ENCODE measurements at places on chromosomes 11 and 22.

DNA sequence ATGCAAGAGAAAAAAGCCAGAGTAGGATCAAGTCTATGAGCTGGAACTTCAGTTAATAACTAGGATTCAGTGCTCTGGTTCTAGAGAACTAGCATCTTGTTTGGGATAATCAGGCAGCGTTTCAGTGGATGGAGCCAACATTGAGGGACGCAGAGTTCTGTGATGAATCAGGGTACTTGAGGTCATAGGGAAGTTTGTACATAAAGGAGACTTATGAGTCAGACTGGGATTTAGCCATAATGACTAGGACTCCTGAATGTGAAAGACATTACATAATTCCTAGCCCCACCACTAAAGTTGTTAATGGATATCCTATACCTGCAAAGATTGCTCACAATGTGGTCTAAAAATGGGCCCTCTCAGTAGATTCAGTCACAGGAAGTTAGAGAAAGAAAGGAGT, 6.8 kb downstream of the SLN start:
- no peak for DNase-seq

- DNase-seq = no peak
These were observed 72.5 kb downstream of the MICAL2 start for GRCh38 chr11:12182676-12183541.

DNA sequence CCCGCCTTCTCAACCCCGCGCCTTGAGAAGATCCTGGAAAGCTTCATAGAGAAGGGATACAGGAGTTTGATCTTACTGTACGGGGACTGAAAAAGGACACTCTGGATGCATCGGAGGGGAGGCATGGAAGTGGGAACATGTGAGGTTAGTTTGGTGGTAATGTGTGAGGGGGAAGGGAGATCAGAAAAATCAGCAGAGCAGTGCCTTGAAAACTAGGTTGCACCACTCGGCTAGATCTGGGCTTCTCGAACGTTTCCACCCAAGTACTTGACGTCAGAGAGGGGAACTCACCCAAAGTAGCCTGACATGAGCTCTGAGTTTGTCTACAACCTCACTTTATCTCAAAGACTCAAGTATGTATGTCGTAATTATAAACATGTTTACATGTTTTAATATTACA, 14.5 kb downstream of the USP35 start:
- DNase-seq = no peak

- no peak for DNase-seq
These were observed 463 bp upstream of the PTPMT1 start for GRCh38 chr11:47564933-47565339.

- no peak for DNase-seq
These were observed 3.4 kb upstream of the SCGB2A2 start for GRCh38 chr11:62266558-62266957.

DNA sequence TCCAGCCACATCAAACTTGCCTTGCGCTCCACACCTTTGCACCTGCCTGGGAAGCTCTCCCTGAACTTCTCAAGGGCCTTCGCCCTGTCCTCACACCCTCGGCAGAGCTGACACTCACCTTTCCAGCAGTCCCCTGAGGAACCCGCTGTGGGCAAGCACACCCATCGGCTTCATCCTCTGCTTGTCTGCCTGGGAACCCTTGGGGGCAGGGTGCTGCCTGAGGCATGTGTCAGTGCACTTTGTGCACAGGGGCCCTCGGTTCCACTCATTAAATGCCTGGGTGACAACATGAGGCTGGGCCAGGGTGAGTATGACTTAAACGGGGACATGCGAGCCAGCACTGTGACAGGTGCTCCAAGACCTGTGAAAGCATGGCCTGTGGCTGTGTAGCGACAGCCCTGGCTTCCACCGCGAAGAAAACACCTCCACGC, 2.6 kb upstream of the LRFN4 start:
- DNase-seq = no peak

GRCh38 chr11:20840341-20840740, 171.0 kb downstream of the NELL1 start:
- peak; percentile 75 for DNase-seq

GRCh38 chr11:110243791-110244190, 52.6 kb downstream of the RDX start:
- DNase-seq = no peak

DNA sequence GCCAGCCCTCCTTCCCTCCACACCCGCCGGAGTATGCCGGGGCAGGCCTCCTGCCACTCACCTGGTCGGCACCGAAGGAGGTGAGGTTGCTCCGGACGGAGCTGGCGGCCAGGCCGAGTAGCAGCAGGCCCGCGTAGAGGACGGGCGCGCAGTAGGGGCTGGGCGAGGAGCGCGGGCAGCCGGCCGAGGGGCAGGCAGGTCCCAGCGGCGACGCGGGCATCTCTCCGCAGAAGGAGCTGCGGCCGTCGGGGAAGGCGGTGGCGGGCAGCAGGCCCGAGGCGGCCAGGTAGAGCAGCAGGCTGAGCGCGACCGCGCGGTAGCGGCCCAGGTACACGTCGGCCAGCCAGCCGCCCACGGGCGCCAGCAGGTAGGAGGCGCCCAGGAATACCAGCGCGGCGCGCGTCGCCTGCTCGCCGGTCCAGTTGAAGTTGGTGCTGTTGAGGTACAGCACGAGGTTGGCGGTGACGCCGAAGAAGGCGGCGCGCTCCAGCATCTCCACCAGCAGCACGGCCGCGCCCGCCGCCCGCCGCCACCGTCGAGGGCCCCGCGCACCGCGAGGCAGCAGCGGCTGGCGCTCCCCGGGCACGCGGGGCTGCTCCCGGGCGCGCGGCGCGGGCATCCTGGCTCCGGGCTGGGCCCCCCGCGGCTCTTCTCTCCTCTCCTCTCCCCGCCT, 907 bp downstream of the SLC15A3 start:
- no peak for DNase-seq

GRCh38 chr11:96012086-96012824, 88.3 kb upstream of the MTMR2 start:
- DNase-seq = peak; percentile 1

DNA sequence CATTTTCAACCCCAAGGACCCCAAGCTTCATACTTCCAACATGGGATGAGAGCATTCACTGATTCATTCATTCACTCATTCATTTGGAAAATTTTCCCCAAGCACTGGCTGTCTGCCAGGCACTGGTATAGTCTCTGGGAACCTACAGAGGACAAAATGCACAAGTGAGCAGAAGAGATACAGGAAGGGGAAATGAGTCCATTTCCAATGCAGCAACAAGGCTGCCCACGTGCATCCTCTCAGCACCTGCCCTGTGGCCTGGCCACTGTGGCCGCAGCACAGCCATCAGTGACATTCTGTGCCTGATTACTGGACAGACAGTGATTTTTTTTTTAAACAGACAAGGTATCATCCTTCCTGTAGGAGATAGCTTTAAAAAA, 96.0 kb upstream of the PITPNB start:
- DNase-seq = no peak

- DNase-seq = no peak
These were observed 564.9 kb downstream of the CNTN5 start for GRCh38 chr11:99585606-99586005.

- DNase-seq = no peak
These were observed 25.0 kb downstream of the GDPD5 start for GRCh38 chr11:75500742-75501141.

DNA sequence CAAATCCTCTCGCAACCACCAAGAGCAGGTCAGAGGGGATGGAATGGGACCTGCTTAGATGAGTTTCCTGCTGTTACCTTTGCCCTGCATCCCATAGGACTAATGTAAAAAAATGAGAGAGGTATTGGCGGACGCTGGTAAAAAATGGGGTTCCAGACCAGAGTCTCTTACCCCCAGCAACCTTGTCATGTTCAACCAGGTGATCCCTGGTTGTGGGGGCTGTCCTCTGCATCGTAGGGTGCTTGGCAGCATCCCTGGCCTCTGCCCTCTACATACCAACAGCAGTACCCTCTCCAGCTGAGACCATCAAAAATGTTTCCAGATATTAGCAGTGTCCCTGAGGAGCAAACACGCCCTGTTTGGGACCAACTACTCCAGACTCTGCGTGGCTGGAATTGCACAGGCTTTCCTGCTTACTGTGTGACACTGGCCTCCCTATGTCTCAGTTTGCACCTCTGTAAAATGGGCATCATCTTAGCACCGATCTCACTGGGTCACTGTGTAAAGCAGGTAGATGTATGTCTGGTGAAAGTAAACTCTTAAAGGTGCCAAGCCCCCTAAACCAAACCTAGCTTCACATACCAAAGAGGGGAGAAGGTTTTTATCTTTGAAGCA, 1.5 kb downstream of the APOL6 start:
- no peak for DNase-seq

- peak; percentile 24 for DNase-seq
These were observed 28.5 kb downstream of the RCOR2 start for GRCh38 chr11:63888170-63889086.

DNA sequence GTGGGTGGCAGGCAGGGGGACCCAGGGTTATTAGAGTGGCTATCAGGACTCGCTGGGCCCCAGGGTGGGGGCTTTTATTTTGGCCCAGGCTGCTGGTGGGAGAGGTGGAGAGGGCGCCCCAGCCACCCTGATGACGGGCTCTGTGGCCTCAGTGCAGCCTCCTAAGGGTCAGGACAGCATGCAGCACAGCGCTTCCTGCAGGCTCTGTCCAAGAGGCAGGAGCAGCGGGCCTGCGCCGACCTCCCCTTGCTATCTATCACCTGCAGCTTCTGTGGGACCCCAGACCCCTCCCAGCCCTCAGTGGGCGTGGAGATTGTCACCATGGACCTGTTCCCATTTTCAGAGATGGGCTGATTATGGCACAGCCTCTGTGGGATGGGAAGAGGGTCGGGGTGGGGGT, 54.3 kb upstream of the PPARA start:
- DNase-seq = no peak

- DNase-seq = peak; percentile 4
These were observed 89.1 kb downstream of the RPS6KA4 start for GRCh38 chr11:64447831-64448598.

DNA sequence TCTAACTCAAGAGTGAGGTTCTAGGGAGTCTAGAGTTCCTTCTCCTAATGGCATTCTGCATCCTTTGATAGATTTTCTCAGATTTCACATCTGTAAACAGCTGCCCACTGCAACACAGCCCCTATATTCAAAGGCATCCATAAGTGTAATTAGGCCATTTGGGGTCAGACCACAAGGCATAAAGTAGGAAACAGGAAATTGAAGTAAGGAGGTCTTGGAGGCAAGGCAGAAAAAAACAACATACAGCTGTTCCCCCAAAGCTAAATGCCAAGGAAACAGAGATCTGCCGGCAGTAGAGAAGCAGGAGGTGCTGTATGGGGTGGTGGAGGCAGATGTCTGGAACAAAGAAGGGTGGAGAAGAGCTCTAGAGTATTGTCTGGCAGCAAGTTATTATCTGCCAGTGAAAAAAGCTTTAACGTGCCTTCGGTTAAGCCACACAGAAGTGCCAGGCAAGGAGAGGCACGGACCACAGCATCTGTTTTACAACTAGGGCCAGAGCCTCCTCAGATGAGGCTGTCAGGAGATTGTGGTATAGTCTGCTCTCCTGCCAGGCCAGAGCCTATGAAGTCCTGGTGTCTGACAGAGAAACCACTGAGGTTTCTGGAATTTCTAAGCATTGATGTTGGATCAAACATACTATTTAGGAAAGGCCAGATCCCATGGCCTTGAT, 100.2 kb upstream of the CHRM4 start:
- no peak for DNase-seq

DNA sequence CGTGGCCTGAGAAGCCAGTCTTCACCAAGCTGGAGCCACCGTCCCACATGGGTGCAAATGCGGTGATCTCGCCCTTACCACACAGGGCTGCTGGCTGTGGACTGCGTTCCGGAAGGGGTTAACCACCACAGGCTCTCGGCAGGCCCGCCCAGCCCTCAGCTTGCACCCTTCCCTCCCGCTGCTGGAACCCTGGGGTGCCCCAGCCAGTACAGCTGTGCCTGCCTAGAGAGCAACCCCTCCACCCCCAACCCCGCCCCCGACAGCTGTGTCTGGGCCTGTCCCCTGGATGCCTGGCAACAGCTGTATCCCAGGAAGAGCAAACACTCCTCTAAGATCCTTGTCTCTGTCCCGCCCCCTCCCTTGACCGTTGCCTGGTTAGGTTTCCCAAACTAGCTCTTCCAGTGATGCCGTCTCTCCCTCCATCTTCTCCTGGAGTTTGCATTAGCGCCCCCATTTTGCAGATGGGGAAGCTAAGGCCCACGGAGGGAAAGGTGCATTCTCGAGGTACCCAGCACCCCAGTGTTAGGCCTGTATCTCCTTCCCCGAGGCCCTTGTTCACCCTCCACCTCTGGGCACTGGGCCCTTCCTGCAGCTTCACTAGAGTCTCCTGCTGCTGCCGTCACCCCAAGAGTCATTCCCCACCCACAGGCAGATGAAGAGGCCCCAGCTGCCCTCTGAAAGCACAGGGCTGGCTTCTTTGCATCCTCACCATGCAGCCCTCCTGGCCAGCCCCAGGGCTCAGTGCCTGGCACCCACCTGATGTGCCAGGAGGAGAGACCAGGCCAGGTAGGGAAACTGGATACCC, 12.6 kb upstream of the COX8A start:
- peak; percentile 50 for DNase-seq

- no peak for DNase-seq
These were observed 368.3 kb upstream of the SYN3 start for GRCh38 chr22:33426451-33426850.

DNA sequence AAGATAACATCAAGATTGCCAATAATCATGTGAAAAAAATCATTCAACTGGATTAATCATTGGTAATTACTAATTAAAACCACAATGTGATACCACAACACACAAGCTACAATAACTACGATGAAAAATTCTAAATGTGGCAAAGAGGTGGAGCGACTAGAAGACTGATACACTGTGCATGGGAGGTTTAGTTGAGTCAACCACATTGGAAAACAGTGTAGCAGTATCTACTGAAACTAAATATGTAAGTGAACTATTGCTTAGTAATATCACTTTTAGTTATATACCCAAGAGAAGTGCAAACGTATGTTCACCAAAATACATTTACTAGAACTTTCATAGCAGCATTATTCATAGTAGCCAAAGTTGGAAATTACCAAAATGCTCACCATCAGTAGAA, 359.9 kb downstream of the ETS1 start:
- DNase-seq = no peak

GRCh38 chr11:33724644-33725035, 11.6 kb downstream of the CD59 start:
- no peak for DNase-seq

DNA sequence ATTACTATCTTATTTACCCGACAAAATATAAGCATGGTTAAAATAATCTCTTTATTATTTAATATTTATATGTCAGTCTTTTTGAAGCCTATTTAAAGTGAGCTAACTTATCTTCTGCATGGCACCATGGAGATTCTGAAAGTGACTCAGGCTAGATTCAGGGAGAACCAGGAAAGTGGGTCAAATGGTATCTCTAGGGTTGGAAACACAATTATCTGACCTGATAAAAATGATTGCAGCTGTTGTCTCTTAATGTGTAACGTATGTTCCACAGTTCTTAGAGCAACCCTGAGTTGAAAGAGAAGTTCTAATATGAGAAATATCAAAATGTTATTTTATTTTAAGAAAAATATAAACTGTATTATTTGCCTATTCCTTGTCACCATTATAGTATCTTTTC, 143.1 kb upstream of the CARD18 start:
- DNase-seq = no peak

GRCh38 chr11:25449091-25449490, 882.8 kb upstream of the ANO3 start:
- DNase-seq = no peak
